ENCODE measurements at places on chromosomes 12 and 14.

- DNase-seq = no peak
Measured at GRCh38 chr14:58941629-58942028, 246.8 kb upstream of the DAAM1 start.

DNA sequence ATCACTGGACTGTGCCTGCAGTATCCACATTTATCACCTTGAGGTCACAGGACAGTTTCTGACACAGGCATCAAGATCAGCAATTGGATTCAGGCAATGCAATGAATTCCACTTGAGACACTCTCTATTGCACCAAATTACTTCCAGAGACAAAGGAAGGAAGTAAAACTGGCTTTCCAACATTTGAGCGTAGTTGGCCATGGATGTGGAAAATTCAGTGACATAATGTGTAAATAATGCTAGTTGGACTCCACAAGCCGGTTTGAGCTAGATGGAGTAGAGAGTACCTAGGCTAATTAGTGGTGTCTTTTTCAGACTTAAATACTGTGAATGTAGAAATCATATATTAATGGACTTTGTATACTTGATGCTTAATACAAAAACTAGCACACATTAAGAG lies 168.3 kb upstream of the SYT1 start:
- no peak for DNase-seq

- DNase-seq = no peak
Measured at GRCh38 chr12:106976668-106977067, 10.3 kb downstream of the MTERF2 start.

DNA sequence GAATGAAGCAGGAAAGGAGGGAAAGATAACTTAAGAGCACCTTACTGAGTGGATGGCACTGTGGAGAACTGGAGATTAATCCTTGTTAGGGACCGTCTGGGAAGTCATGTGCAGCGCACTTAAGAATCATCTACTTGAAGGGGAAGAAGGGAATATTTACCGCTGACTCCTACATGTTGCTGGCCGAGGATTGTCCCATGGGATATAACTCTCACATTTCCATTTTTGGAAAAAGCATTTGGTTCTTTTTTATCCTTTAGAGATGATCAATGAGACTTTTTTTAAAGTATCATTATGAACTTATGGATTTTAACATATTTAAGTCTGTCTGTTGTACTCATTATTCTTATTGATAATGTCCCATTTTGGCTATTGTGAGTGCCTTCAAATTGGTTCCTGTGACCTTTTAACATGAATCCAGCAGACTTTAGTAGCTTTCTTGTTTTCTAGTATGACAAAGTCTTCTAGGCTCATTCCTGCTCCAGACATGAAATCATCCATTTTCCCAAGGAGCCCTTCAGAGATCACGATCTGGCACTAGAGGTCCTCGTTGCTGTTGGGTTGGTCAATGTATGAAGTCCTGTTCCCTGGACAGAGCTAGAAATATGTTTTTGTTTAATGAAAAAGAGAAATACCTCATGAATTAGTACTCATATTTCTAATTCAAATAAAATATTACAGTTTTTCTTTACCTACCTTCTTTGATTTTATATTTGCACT lies 20.2 kb upstream of the FAM234B start:
- DNase-seq = no peak

DNA sequence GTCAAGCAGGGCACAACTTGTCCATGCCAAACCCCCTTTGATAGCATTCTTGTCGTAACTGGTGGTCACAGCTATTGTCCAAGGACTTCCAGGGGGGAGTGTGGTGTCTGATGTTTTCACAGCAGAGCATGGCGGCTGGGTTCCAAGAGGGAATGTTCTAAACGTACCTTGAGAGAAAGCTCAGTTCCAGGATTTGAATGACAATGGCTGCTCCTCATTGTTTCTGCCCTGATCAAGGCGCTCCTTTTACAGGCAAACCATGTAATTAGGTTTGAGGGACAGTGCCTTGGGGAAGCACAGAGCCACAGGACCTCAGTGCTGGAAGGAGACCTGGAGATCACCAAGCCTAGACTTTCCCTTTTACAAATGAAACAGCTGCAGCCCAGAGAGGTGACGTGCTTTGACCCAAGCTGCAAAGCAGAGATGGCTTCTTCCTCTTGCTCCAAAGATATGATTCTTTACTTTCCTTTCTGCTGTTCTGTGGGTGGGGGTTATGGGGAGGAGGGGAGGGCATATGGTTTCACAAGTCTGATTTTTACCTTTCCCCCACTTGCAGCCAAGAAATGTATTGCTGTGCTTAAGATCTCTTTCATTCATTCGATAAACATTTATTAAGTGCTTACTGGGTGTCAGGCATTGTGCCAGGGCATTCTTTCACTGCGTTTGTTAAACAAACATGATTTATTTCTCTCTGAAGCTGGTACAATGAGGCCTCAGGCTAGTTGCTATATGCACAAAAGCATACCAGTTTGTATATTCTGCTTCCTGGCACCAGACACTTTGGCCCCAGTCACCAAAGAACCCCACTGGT lies 172.8 kb downstream of the KTN1 start:
- no peak for DNase-seq

DNA sequence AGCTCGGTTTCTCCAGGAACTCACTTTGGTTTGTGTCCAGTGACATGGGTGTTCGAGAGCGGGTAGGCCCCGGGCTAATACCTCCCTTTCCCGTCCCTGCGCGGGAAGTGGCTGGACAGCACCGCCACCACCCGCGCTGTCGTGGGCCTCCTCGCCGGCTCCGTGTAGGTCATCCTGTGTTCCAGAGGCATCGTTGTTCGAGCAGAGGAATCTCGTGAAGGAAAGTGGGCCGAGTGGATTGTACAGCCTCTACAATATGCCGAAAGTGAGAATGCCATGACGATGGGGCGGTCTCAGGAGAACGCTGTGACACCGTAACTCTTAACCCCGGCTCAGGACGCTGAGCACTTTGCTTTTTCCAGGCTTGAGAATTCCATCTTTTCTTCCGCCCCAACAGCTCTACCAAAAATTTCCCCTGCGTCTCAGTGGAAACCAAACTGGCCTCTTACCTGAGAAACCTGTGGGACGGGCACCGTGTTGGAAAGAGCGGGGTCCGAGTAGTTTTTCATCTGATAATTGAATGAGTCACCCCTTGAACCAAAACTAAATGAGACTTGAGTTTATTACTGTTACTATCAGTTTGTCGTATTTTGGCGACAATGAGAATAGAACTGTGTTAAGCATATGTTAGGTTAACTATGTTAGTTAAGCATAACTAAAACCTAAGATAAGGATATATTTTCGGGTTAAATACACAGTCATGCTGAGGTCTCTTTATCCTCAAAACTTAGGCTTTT lies 510 bp downstream of the EIF2S1 start:
- DNase-seq = no peak
